Epithelial cell of esophagus (primary cell): ENCODE measurements at places on chromosomes 16 and 17.

- no peak for DNase-seq
These were observed 122.4 kb downstream of the RAB11FIP4 start for GRCh38 chr17:31513731-31514427.

GRCh38 chr17:80526116-80526910, 18.3 kb upstream of the RPTOR start:
- no peak for DNase-seq

DNA sequence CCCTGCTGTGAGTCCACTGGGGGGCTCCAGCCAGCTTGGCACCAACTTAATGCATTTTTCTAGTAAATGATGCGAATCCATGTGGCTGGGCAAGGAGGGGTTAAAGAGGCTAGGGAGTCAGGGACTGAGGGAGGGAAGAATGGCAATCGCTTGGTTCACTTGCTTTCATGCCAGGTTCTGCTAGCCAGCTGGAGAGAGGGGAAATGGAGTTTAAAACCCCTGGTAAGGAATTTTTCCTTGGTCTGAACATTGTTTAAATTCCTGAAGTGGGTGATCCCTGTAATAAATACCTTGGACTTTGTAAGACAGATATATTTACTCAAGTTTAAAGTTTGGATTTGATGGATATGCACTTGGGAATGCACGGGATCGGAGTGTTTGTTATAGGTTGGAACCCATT, 22.8 kb downstream of the ANKFN1 start:
- no peak for DNase-seq

GRCh38 chr17:49406421-49407061, 8.1 kb downstream of the PHB1 start:
- DNase-seq: no peak

GRCh38 chr16:4204521-4204920, 37.4 kb downstream of the SRL start:
- no peak for DNase-seq

GRCh38 chr16:89847051-89847939, 19.0 kb downstream of the SPIRE2 start:
- no peak for DNase-seq

GRCh38 chr17:4249452-4250029, 14.2 kb downstream of the ANKFY1 start:
- DNase-seq: peak; percentile 61

- no peak for DNase-seq
These were observed 141.7 kb upstream of the C17orf78 start for GRCh38 chr17:37234106-37234505.

DNA sequence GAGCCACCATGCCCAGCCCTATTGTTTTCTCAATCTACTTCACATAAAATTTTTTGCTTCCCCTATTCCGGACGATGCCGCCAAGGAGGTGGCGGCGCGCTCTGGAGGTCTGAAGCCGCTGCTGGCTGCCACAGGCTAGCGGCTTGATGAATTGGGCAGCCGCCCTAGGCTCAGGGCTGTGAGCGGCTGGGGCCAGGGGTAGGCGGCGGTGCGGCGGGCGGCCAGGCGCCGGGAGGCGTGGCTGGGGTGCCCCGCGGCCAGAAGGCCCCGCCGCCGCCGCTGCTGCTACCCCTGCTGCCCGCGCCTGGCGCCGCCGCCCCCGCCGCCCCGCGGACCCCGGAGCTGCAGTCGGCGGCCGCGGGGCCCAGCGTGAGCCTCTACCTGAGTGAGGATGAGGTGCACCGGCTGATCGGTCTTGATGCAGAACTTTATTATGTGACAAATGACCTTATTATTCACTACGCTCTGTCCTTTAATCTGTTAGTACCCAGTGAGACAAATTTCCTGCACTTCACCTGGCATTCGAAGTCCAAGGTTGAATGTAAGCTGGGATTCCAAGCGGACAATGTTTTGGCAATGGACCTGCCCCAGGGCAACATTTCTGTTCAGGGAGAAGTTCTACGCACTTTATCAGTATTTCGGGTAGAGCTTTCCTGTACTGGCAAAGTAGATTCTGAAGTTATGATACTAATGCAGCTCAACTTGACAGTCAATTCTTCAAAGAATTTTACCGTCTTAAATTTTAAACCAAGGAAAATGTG, 41.7 kb downstream of the ANKFY1 start:
- no peak for DNase-seq

DNA sequence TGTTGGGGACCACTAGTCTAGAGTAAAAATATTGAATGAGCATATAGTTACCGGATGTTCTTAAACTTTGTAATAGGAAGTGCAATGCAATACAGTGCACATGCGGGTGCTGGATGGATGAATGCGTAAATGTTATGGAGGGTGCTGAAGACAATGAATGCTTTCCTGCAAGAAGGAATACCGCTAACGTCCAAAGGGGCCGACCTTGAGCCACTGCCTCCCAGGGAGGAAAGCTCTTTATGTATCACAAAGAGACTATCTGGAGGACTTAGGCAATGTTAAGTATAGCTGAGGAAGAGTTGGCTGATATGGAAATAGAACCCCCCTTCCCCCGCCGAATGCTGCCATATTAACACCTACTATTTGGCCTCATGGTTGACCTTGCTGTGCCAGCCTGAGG, 27.5 kb upstream of the SHCBP1 start:
- DNase-seq: no peak

DNA sequence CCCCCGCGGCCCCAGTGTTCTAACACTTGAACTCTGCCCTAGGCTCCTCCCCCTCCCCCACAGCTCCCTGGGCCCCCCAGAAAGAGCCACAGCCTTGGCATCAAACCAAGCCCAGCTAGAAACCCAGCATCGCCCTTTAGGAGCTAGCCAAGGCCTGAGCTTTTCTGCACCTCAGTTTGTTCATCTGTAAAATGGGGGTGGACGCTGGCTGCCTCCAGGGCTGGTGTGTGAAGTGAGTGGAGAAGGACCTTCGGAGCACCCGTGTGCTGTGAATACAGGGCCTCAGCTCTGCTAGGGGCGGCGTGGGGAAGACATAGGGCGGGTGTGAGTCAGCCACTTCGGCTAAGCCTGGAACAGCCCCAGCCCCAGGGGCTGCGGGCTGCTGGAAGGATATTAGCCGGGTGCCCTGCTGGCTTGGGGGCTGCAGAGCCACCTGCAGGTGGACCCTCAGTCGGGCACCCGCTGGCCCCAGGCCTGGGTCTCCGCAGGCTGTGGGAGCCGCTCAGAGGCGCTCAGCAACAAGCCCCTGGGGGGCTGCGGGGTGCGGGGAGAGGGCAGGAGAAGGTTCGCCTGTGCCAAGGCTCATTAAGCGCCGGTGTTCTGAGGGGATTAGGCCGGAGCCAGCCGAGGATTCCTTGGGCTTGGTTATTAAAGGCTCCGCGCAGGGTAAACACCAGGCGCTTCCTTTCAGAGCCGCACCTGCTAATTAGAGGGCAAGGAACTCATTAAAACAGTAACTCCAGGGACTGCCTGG, 217.0 kb upstream of the CIBAR2 start:
- no peak for DNase-seq

- no peak for DNase-seq
These were observed 40.0 kb downstream of the PGS1 start for GRCh38 chr17:78418326-78419026.

DNA sequence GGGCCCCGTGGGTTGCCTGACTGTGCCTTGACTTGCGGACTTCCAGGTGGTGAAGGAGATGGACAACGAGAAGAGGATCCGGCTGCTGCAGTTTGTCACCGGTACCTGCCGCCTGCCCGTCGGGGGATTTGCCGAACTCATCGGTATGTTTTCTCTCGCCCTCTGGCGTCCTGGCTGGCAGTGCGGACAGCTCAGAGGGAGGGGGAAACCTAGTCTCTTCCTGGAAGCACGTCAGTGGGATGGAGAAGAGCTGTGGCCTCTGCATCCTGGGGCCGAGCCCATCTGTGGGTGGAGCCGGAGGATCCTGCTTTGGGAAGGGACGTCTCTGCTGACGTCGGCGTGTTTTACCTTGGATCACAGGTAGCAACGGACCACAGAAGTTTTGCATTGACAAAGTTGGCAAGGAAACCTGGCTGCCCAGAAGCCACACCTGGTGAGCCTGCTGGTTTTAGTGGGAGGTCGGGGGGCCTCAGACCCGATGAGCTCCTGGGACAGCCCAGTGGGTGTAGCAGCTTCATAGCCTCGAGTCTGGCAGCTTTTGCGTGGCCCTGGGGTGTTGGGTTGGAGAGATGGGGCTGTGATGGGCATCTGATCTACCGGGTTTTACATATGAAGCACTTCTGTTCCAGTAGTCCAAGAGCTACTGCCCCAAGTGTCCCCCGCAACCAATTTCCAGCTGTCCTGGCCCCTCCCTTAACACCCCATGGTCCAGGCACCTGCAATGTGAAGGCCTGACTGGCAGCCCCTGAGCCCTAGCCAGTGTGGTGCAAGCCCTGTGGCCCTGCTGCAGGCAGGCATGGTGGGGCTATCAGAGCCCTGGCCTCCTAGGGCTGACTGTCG, 11.9 kb upstream of the CLEC18A start:
- DNase-seq: no peak

GRCh38 chr17:49972486-49973270, 3.7 kb downstream of the DLX4 start:
- no peak for DNase-seq

DNA sequence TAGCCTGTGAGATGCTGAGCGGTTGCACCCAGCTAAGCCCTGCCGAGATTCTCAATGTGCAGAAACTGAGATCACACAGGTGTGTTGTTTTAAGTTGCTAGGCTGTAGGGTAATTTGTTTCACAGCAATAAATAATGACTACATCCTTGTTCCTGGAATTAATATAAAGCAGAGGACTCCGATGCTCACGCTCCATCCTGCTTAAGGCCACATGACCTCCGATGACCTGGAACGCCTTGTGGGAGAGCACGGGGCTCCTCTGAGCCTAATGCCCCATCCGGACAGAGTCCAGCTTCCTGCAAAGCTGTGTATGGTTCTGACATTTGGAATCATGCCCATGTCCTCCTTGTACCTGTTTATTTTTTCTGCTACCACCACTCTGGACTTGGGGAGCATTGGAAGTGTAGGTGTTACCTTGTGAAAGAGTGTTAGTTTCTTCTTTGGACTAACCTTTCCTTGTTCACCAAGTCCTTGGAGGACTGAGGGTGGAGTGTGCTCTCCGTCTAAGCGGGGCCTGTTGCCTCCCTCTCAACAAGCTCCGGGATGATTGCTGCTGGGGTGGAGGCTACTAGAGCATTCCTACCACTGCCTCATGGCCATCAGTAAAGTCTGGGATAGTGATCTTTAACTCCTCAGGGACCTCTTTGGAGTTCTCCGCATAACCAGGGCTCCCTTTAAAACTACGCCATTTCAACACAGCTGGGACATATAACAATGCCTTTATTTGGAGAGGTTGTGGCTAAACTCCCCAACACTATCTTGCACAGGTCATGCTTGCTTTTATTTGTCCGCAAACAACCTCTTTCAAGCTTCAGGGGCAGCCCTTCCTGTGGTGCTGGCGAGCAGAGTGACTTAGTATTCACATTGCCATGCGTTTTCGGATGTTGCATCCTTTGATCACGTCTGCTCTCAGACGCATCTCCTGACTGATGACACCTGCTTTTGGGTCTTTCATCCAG, 125.4 kb downstream of the IRX3 start:
- no peak for DNase-seq

DNA sequence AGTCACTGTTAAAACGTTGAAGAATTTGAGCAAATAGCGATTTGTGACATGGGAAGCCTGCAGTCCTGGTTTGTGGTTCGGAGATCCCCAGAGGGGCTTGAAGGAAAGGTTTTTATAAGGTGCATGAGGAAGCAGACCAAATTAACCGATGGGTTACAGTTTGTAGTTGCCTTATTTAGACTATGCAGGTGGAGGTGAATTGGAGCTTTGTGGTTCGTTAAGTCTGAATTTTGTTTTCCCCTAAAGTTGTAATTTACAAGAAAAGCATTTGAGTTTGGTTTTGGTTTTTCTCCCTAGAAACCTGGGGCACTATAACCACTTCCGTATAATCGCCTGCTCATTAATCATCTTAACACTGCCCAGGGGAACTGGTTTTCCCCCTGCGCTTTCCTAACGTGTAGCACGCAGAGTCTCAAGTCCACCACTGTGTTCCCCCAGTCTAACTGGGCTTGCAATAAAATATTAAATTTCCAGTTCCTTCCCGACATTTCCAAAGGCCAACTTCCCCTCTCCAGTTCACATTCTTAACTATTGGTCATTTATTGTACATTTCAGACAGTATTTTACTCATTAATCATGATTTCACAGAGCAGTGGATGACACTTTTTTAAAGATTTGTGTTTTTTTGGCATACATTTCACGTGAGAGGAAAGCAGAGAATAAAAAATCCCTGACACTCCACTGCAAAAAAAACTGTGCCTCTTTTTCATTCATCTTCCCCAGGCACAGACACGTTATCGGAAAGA, 932 bp downstream of the ZNF267 start:
- peak; percentile 83 for DNase-seq

- DNase-seq: no peak
These were observed 9.8 kb downstream of the RNF166 start for GRCh38 chr16:88696441-88696840.

GRCh38 chr16:700684-701584, 4.7 kb downstream of the FBXL16 start:
- DNase-seq: no peak

GRCh38 chr17:82883419-82884031, 43.7 kb upstream of the ZNF750 start:
- no peak for DNase-seq

DNA sequence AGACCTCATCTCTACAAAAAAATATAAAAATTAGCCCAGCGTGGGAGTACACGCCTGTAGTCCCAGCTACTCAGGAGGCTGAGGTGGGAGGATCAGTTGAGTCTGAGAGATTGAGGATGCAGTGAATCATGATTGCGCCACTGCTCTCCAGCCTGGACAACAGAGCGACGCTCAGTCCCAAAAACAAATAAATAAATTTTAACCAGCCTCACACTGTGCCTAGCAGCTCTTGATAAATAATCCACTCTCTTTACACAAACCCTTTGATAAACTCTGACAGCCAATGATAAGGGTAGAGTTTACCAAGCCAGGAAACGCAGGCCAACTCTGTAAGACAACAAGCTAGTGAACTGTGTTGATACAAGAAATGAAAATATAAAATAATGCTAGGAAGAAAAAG, 32.7 kb downstream of the LITAF start:
- no peak for DNase-seq

GRCh38 chr16:84941921-84942320, 69.4 kb downstream of the ZDHHC7 start:
- DNase-seq: peak; percentile 70

DNA sequence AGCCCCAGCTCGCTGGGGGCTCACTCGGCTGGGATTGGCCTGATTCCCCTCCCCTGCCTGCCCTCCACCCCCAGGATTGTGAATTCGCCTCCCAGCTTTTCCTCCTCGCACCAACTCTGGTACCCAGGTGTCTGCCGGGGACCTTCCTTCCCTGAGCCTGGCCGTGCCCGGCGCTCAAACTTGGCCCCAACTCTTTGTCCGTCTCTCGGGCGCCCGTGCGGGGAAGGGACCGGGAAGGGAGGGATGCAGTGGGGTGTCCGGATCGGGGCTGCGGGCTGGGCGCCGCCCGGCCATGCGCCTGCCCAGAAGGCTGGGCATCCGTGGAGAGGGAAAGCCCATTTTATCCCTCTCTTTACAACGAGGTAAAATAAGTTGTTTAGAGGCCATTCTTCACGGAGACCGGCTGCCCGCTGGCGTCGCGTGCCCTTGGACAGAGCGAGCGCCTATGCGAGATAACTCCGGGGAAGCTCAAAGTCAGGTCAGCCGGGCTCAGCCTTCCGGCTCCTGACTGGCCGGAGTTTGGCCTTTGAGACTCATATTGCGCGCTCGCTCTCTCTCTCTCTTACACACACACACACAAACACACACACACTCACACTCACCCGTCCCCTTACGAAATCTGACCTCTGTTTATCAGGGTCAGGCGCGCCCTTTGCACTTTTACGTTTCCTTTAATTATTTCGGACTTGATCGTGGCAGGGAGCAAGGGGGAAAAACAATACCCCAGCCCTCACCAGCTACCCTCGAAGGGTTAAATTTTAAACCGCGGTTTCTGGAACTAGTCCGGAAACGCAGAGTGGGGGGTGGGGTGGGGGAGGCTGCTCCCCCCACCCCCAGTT, 774 bp upstream of the MAF start:
- DNase-seq: peak; percentile 27
